ENCODE measurements at places on chromosomes 2 and 18.

DNA sequence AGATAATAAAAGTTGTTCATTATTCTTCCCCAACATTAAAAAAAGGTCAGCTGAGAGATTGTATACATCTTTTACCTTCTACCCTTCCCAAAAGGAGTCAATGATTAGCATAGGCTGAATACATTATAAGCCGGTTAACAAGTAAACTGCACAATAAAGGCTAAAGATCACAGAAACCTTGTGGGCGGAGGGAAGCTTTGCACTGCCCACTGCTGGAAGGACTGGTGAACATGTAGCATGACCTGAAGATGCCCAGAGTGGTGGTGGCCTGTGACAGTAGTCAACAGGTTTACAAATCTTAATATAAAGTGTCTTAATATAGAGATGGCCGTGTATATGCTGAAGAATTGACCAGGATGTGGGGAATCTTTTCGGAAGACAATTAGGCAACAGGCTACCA, 35.6 kb downstream of the ARL5A start:
- DNase-seq = no peak

- DNase-seq = no peak
Measured at GRCh38 chr2:133568598-133568997, 335 bp upstream of the NCKAP5 start.

- no peak for DNase-seq
Measured at GRCh38 chr2:61141151-61141550, 20.8 kb upstream of the C2orf74 start.

- DNase-seq = no peak
Measured at GRCh38 chr2:153405196-153405595, 73.4 kb downstream of the RPRM start.

DNA sequence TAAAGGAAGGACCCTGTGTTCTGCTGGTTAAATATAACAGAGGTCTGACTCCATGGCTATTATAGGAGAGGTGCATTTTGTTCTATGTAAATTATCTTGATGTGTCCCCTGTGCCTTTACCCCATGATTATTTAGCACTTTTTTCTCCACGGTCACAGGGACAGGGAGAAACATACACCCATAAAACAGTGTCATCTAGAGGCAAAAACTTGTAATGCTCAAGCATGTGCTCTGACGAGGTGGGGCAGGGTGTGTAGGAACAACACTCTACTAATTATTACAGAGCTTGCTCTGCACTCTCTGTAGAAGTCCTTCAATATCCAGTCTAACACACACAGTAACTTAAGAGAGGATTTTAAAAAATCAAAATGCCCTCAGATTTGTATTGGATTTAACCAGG, 187.9 kb downstream of the NEDD4L start:
- DNase-seq = peak; percentile 48

DNA sequence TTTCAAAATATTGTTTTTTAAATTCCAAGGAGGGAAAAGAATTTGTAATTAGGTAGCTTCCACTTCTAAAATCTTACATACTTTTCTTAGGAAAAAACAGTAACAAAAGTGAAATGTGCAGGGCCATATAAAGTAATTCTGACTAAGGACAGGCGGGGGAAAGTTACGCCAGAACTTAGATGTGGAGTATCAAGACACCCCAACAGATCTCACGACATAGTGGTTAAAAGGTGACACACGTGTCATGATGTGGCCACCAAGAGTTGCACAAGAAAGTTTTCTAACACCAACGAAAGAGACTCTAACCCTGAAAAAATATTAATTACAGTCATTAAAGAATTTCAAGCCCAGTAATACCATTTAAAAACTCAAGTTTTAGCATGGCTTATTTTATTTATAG, 51.0 kb downstream of the KIDINS220 start:
- no peak for DNase-seq

- peak; percentile 55 for DNase-seq
Measured at GRCh38 chr2:228417956-228418355, 236.5 kb upstream of the SPHKAP start.

DNA sequence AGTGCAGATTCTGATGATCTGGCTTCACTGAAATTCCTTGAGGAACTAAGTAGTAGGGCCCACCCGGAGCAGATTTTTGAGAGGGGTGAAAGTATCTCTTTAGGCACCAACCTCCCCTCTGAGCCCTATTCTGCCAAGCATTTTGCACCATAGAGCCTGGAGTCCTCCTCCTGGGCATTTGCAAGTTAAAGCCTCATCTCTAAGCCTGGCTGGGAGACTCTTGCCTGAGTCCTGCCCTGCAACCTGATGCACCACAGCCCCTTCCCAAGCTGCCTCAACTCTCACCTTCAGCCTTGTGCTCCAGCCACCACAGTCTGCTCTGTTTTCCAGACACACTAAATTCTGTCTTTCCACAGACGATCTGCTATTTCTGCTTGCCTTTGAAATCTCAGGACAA, 79.6 kb upstream of the PKDCC start:
- no peak for DNase-seq

GRCh38 chr2:222663479-222663878, 7.6 kb upstream of the FARSB start:
- DNase-seq = no peak

- DNase-seq = no peak
Measured at GRCh38 chr18:30358555-30358954, 684.0 kb downstream of the DSC3 start.

DNA sequence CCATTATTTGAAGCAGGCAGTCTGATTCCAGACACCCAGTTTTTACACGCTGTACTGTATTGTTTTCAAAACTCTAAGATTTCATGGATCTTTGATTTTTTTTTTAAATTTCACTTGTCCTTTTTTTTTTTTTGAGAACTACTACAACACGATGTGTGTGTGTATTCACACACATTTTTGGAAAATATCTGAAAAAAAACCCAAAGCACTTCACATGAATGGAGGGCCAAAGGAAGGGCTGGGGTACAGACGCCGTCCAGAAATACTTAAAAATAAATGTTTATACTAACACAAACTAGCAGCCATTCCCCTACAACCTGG, 314 bp upstream of the SSB start:
- no peak for DNase-seq

DNA sequence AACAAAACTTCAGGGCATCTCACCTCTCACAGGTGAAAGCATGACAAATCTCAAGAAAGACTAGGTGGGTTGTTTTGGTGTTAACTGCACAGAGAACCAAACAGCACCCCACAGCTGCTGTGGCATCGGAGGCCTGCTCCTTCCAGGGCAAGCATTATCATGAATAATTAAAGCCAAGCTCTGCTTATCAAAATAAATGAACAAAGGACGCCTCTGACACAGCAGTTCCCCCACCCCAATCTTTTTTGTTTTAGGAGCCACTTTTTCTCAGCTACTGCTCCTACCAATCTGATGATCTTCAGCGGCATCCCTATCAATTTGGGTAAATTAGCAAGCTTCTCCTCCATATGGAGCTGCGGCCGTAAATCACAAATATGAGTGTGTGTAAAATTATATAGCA, 58.6 kb downstream of the KLF7 start:
- DNase-seq = no peak

DNA sequence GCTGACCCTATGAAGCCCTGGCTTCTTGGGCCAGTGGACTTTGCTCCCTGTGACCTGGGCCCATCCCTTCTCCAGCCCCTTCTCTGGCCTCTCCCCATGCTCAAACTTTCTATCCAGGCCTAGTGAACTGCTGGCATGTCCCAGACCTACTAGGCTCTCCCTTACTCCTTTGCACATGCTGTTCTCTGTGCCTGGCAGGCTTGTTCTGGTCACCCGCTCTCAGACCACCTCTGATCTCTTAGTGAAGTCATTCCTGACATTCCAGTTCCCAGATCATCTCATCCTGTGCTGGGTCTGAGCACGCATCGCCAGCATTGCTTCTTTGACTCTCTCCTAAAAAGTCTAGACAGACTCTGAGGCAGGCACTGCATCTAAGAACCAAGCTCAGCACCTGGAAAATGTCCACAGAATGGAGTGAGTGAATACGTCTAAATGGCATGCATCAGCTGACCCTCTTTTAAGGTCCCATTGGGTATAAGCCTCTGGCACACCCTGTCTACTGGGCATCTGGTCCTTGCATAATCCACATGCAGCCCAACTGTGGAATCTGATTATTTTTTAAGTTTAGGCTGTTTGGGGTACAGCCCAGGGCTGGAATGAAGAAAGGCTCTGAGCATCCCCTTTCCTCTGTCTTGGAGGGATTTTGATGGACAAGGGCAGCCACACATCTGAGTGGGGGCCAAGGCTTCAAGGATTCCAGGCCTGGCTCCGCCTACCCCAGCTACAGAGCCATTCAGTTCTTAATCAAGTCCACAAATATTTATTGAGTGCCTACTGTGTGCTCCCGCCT, 130.6 kb upstream of the HAAO start:
- peak; percentile 79 for DNase-seq

DNA sequence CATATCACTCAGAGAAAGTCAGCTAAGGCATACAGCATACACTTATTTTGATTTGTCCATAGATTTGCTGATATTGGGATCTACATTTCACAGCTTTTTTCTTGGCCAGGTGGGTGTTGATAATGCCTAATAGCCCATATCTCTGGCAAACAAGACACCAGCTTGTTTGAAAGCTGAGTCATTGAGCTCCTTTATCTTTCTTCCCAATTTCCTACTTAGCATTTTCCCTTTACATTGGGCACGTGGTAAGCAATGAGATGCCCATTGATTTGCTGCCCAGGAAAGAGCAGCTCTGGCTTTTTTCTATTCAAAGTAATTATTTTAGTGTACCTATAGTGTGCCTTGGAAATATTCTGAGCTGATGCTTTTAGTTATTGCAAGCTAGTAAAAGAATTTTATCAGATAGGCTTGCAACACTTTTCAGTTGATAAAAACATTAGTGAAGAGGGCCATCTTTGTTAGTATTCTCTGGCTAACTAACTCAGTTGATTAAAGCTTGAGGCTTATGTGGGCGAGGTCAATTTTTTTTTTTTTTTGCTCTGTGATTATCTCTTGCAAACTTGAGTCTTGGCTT, 79.6 kb downstream of the OSBPL6 start:
- no peak for DNase-seq

- no peak for DNase-seq
Measured at GRCh38 chr2:234997389-234997788, 45.6 kb downstream of the SH3BP4 start.

GRCh38 chr2:230906471-230907230, 18.4 kb downstream of the GPR55 start:
- DNase-seq = no peak

DNA sequence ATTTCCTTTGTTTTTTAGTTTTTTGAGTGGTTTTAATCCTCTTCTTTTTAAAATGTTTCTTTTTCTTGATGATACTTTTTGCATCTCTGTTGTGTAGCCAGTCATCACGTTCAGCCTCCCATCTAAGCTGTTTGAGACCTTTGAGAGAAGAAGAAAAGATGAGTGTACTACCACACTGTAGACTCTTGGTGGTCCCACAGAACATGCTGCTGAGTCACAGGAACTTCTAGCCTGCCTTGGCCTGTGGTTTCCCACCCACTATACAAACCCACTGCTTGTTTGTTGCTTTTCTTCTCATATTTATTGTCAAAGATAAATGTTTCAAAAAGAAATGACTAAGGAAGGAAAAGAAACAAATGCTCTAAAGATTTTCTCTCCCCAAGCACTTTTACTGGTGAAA, 5.5 kb downstream of the CEBPZOS start:
- DNase-seq = no peak

DNA sequence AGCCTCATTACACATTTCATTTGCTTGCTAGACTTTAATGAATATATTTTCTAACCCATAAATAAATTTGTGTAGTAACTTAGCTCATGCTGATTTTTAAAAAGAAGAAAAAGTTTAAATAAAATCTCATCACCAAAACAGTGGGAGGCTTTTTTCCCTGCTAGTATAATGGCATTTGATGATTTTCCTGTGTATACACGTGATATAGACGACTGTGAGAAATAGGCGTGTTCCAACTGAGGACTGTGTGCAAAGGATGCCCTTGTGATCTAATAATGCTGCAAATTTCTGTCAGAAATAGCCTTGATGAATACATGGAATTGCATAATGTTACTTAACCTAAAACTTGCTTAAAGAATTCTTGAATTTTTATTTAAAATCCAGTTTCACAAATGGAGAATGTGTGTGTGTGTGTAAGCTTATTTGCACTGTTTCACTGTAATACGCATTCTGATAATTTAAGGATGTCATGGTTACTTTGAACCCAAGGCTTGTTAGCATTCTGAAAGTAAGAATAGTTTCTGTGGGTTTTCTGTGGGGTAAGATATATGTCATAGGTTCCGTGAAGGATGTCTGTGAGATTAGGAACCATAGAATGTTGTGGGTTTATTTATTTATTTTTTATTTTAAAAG, 178.0 kb downstream of the DLGAP1 start:
- DNase-seq = no peak

- no peak for DNase-seq
Measured at GRCh38 chr2:167844714-167845530, 402.5 kb downstream of the STK39 start.

DNA sequence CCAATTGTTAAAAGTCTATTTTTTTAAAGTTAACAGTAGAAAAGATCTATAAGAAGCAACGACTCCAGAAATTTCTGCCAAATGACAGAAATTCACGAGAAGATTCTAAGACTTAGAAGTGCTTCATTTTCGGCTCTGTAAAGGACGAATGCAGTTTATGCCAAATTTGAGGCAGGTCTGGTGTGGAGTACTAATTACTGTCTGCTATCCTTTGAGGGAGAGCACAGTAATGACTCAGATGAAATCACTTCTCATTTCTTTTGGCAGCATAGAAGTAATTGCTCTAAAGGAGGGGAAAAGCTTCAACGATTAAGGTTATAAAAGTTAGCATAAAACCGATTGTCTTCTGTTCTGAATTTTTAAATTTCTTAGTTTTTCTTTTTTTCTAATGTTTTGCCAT, 11.4 kb downstream of the G6PC2 start:
- DNase-seq = no peak

GRCh38 chr2:25375989-25376545, 34.3 kb upstream of the DNMT3A start:
- no peak for DNase-seq
